CD4-positive, alpha-beta T cell treated with Interleukin-6 for 4 hours (primary cell): ENCODE measurements at places on chromosomes 2 and 18.

- DNase-seq: no peak
These were observed 222.7 kb upstream of the ITGA4 start for GRCh38 chr2:181234487-181234891.

- peak; percentile 90 for DNase-seq
These were observed 69.3 kb downstream of the MBP start for GRCh38 chr18:77063260-77063659.

DNA sequence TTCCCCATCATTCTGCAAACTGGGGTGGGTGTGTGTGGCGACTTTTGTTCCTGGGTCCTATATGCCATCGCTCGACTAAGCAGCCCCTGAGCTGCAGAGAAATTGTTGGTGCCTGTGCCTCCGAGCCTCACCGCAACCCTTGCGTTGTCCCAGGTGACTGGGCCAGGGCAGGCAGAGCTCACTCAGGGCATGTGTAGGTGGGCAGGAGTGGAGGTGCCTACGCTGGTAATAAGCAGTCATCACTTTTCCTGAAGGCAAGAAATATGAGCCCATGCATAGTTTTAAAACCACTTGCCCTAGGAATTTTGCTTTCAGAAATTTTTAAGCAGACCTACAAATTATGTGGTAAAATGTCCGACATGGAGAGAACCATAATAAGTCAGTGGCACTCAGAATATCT is 197.8 kb downstream of the SMAD7 start:
- DNase-seq: no peak

- DNase-seq: no peak
These were observed 20.5 kb upstream of the IL1RL2 start for GRCh38 chr2:102166189-102166845.

DNA sequence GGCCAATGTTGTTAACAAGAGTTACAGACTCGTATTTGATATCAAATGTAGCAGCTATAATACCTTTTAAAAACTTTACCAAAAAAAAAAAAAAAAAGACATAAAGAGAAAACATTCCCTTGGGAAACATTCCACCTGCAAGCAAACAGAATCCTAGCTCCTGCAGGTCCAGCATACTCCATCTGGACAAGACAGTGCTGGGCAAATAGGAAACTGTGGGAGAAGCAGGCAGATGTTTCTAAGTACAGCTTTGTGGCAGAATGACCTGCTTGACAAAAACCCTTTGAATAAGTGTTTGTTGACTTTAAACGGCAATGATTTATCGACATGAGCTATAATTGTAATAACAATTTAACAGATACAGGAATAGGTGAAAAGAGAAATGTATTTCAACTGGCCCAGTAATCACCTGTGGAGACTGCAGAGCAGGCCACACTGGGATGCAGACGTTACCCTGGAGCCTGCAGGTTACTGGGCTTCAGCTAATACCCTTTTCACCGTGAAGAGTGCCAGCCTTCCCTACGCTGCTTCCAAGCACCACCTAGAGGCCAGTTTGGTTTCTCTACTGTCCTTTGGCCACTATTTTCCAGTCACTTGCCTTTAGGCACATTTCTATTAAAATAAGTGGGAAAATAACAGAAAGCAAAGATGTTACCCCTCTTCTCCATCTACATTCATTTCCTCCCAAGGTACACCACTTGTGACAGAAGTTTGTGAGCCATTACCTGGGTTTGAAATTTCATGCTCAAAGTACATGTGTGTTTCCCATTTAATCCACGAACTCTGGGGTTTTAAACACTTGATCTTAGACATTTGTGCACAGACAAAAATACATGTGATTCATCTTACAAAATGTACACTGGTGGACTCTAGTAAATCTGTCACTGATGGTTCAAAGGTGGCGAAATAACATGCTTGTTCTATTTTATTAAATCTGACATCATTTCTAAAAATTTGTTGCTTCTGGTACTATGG is 96.9 kb upstream of the ZNF397 start:
- DNase-seq: peak; percentile 56

GRCh38 chr2:224775647-224776046 is 59.5 kb upstream of the CCDC195 start:
- DNase-seq: no peak

DNA sequence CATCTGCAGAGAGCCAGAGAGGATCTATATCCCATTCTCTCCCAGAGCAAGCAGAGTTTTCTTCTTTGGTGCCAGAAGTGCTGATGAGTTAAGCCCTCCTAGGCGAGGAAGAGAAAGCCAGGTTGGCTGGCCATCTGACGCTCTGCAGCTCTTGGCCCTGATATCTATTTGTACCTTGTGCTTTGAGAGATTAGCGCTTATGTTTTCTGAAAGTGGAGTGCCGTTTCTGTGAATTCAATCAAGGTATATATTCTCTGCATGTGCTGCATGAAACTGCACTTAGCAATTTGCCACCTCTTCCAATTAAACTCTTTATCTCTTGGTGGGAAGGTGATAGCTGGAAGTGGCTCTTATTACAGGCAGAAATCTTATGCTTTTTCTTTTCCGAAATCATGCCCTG is 177.5 kb downstream of the LPIN1 start:
- no peak for DNase-seq

GRCh38 chr18:23756590-23757436 is 67.6 kb downstream of the LAMA3 start:
- DNase-seq: no peak

DNA sequence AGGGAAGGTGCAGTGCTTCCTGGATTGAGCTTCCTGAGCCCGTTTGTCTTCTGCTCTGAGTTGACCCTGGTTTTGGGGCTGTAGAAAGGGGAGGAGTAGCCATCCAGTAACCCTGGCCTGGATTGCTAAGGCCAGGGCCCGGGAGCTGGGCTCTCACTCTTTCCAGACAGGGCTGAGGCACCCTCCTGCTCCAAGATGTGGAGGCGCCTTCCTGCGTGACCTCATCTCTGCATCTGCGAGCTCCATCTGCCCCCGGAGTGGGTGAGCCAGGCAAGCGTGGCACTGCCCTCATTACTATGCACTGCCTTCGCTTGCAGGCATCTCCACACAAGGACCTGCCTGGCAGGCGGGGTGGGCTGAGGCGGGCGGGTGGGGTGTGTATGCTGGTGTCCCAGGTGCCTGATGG is 58.0 kb downstream of the RAB31 start:
- DNase-seq: no peak

- no peak for DNase-seq
These were observed 153.6 kb upstream of the CBLN2 start for GRCh38 chr18:72697706-72698105.

DNA sequence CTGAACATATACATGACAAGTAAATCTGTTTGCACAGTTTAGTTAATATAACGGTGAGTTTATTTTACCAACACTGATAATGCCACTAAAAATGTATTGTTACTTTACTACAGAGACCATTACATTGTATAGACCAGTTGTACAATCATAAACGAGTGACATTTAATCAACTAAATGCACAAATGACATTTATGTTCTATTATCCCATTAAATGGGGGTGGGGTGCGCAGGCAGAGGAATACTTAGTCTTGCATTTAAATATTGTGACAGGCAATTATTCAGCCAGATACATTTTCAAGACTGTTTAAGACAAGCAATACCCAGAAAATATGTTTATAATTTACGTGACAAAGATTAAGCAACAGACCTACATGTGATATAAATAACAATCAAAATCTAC is 72.0 kb upstream of the CHAC2 start:
- DNase-seq: no peak

DNA sequence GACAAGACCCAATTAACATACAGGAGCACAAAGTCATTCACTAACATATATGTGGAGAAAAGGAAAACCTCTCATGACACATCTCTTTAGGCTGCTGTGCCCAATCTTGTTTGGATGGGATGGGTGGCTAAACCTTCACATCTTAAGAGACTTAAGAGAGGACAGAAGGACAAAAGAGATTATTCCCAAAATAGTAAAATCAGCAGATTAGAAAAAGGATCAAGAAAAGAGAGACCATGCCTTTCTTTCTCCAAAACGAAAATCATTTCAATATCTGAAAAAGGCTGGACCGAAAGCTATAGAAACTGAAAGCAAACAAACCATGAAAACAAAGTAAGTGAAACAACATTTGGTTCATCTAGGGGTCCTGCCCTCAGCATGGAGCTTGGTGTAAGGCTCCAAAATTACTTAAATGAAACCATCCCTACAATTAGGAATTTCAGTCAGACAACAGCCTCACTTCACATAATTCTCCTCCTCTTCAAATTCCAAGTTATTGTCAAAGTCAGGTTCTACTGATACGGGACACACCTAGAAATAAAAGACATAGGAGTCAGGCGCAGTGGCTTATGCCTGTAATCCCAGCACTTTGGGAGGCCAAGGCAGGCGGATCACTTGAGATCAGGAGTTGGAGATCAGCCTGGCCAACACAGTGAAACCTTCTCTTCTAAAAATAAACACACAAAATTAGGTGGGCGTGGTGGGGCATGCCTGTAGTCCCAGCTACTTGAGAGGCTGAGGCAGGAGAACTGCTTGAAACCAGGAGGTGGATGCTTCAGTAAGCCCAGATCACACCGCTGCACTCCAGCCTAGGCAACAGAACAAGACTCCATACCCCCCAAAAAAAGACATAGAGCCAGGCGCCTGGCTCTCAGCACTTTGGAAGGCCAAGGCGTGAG is 5.2 kb downstream of the STARD7 start:
- no peak for DNase-seq

DNA sequence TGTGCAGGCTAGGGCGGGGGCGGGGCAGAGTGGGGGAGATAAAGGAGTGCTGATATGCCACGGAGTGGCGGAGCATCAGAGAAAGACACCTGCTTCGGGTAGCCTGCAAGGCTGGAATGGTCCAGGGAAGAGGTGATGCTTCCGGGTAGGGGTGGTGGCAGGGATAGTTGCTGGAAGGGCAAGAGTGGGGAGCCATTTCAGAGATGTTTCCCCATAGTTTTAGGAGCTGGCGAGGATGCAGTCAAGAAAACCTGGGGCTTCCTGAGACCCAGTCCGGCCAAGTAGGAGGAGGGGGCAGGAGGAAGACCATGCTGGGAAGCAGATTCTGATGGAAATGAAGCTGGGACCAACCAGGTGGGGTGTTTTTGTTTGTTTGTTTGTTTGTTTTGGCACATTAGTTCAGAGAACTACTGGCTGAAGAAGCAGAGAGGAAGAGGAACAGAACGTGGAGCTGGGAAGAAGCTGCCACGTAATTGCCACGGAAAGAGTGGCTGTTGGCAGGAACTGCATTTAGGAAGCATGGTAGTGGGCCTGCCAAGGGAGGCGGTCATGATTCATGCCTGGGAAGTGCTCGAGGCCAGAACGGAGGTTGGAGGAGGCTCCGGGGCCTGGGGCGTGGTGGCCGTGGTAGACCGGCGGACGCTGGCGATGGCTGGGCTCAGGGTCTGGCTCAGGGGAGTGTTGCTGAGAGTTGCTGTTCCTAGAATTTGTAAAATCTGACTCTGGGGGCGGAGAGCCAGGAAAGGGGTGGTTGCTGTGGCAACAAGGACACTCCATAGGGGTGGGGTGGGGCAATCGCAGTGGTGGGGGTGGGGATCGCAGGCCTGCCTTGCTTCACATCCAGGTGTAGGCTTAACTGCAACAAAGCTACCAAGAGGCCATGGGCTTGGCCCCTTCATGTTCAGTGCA is 8.6 kb upstream of the INPP5D start:
- DNase-seq: no peak

- DNase-seq: no peak
These were observed 112.7 kb downstream of the ANKRD44 start for GRCh38 chr2:197197895-197198311.

DNA sequence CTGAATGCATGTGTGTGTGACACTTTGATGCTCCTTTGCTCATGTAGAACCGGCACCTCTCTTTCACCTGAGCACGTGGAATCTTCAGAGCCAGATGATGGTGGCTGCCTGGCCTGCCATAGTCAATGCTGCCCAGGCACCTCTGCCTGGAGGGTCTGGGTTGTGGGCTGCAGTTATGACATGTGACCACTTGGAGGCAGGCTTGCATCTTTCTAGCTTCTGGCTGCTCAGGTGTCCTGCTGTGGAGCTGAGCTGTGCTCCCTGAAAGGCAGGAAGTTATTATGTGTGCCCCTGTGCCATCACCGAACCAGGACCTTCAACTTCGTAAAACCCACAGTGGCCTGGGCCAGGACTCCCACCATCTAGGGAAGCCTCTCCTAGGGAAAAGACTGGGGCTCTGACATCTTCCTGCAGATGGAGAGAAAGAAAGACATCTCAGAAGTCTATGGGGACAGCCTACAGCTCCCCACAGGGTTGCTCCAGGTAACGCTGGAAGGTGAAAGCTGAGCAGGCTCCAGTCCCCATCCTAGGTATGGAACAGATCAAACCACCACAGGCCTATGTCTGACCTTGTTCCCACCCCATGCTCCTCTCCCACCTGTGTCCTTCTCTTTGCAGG is 30.2 kb downstream of the PSD4 start:
- peak; percentile 82 for DNase-seq

GRCh38 chr2:231053846-231054245 is 2.8 kb upstream of the PSMD1 start:
- no peak for DNase-seq

GRCh38 chr2:175823002-175823706 is 178.9 kb downstream of the LNPK start:
- no peak for DNase-seq

DNA sequence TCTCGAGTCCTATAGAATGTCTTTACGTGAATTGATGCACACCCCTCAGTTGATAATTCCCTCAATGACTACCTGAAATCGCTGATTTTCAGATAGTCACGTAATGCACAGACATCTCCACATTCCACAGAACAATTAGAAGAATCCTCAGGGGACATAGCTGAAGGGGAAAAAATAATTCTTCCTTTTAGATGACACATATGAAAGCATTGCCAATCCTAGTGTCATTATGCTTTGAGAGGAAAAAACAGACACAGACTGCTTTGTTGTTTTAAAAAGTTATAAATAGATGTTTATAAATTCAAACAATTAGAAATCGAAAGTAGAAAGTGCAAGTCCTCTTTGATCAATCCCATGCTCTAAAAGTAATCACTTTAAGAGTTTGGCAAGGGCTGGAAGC is 100.6 kb upstream of the FN1 start:
- no peak for DNase-seq
